ENCODE measurements at places on chromosomes 7 and 10.
A peak's percentile ranks its signal among the peaks of the same experiment; 100 is the strongest.

DNA sequence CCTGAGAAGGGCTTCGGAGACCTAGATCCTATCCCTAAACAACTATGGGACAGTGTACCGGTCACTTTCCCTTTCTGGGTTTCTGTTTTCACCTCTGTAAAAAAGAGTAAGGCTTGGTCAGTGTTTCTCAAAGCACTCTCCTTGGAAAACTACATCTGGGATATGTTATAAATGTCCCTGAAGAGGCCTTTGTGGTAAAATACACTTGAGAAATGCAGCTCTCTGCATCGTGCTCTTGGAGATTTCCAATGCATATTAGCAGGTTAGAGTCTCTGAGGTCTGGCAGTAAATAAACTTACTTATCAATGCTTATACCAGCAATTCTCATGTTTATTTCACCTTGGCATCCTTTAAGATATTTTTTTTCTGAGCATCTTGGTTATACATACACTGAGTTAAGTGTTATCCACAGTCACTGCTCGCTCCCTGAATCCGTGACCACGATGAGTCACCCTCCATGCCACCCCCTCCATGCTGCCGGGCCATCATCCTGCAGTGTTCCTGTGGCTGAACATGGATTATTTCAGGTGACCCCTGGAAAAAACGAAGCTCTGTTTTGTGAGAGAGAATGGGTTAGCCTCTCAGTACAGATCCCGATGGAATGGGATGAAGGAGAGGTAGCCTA lies 3.3 kb upstream of the TBXAS1 start:
- no peak for DNase-seq

- no peak for DNase-seq
Measured at GRCh38 chr7:142957723-142958122, 4.4 kb downstream of the KEL start.

DNA sequence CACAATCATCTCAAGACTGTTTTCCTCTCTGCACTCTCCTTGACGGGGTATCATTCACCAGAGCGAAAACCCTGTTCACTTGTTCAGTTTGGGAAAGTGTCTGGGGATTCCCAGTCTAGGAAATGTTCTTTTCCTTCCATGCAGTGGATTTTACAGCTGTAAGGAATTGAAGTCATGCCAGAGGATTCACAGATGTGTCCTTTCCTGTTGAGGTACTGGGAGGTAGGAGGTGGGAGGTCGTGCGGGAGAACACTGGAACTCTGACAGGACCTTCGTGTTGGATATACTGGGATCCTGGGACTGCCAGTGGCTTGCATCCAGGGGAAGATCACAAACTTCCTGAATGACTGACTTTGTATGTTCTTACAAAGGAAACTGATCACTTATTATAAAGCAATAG lies 185.5 kb downstream of the BMPER start:
- DNase-seq = no peak

- no peak for DNase-seq
Measured at GRCh38 chr10:43294241-43294658, 27.4 kb upstream of the RASGEF1A start.

DNA sequence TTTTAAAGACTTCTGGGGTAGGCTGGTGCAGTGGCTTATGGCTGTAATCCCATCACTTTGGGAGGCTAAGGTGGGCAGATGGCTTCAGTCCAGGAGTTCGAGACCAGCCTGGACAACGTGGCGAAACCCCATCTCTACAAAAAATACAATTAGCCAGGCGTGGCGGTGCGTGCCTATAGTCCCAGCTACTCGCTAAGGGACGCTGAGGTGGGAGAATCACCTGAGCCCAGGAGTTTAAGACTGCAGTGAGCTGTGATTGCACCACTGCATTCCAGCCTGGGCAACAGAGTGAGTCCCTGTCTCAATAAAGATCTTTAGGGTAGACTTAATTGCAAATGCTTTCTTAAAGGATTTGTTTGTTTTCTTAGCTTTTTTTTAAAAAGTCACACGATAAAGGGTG lies 29.3 kb downstream of the PTPN12 start:
- no peak for DNase-seq

- DNase-seq = no peak
Measured at GRCh38 chr7:108016841-108017775, 14.1 kb upstream of the LAMB1 start.

GRCh38 chr7:45511721-45512597 lies 62.2 kb upstream of the ADCY1 start:
- no peak for DNase-seq

DNA sequence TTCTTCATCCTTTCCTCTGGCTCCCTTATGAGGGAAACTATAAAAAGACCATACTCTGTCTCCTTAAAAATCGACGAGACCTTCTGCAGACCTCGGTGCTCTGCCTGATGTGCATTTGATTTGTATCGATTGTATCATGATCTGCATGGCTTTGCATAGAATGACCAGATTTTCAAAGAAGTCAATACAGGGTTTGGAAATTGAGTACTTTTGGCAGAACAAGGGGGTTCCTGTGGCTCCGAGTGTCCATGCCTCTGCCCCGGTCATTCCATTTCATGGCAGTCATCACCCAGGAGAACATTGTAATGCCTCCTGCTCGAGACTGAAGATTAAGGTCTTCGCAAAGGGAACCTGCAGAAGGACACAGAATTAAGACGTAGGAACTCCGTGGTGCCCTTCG lies 685 bp downstream of the CASP2 start:
- DNase-seq = no peak

DNA sequence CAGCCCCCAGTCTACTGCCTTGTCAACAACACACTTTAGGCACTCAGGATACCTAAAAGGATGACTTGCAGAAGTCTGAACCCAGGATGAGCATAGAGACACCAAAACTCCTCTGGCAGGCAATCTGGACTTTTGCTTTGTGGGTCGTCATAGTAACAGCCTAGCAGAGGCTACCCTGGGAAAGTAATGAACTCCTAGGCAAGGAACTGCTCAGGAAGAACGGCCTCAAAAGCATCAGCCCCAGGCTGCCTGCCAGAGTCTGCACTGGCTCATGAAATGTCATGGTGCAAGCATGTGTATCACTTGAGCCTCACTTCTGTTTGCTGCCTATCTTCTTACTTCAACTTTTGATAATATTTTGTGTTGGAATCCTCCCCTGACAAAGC lies 715.1 kb downstream of the GRID1 start:
- peak; percentile 63 for DNase-seq
